Stimulated activated naive CD4-positive, alpha-beta T cell (primary cell): ENCODE measurements at places on chromosomes 12 and 14.

- DNase-seq: no peak
Measured at GRCh38 chr12:123571343-123571813, 13.0 kb upstream of the TMED2 start.

DNA sequence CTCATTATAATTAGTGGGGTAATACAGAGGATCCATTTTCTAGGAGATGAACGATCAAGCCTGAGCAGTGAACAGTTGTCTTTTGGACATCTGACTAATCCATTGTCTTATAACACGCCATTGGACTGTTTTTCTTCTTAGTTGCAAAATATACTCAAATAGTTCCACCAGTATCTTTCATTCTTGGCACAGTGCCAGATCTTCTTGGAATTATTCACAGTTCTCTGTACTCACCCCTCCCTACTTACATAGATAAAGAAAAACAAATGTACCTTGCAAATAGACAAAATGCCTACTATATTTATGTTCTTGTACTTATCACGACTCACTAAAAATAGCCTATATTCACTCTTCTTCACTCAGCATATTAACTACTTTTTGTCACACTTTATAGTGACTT lies 3.8 kb downstream of the CBLN3 start:
- DNase-seq: no peak

GRCh38 chr12:91109581-91110310 lies 1.5 kb downstream of the LUM start:
- DNase-seq: no peak

GRCh38 chr14:102759456-102760187 lies 17.6 kb upstream of the TRAF3 start:
- DNase-seq: no peak

GRCh38 chr14:101251812-101252442 lies 309.4 kb upstream of the DIO3 start:
- no peak for DNase-seq

- DNase-seq: no peak
Measured at GRCh38 chr12:53980104-53980801, 4.7 kb upstream of the HOXC10 start.

GRCh38 chr12:68491204-68491960 lies 119.3 kb upstream of the RAP1B start:
- DNase-seq: no peak

GRCh38 chr12:9333161-9333560 lies 125.0 kb upstream of the PZP start:
- DNase-seq: no peak

DNA sequence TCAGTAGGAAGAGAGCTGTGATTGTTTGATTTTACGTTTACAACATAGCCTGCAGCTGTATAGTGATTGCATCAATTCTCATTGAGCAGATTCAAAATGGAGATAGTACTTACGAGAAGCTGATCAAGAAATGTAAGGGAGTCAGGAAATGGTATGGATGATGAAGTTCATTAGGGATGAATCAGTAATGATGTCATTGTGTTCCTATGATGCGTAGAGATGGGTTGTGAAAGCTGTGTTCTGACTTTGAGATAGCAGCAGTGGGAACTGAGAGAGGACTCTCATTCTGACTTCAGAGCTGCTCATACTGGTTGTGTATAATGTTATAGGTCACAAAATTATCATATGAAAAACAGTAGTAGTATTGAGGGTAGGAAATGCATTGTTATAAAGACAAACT lies 44.0 kb downstream of the TTLL5 start:
- no peak for DNase-seq

GRCh38 chr12:22656376-22656775 lies 31.4 kb downstream of the ETNK1 start:
- no peak for DNase-seq

DNA sequence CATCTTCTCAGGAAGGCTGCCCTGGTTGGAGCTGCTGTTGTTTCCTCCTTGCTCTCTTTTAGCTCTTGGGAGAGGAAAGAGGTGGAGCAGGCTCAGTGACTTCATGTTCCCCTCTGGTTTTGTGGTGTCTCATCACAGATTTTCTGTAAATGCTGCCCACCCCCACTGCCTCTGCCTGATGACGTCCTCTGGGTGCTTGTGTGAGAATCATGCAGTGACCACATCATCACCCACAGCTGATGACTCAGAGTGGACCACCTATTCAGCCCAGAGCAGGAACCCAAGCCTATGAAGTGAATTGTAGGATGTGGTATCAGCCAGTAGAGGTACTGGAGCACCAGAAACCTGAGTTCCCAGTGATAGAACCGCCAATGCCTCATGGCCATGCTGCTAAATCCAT lies at the start of gene GZMB:
GZMB (minus strand) TSS at position 33 of the 400 bp plus-strand sequence; CDS start at position 3, 30 bp downstream.
- DNase-seq: no peak

GRCh38 chr14:89384023-89384422 lies 33.0 kb downstream of the FOXN3 start:
- no peak for DNase-seq

- no peak for DNase-seq
Measured at GRCh38 chr12:26143291-26143690, 18.5 kb upstream of the BHLHE41 start.

DNA sequence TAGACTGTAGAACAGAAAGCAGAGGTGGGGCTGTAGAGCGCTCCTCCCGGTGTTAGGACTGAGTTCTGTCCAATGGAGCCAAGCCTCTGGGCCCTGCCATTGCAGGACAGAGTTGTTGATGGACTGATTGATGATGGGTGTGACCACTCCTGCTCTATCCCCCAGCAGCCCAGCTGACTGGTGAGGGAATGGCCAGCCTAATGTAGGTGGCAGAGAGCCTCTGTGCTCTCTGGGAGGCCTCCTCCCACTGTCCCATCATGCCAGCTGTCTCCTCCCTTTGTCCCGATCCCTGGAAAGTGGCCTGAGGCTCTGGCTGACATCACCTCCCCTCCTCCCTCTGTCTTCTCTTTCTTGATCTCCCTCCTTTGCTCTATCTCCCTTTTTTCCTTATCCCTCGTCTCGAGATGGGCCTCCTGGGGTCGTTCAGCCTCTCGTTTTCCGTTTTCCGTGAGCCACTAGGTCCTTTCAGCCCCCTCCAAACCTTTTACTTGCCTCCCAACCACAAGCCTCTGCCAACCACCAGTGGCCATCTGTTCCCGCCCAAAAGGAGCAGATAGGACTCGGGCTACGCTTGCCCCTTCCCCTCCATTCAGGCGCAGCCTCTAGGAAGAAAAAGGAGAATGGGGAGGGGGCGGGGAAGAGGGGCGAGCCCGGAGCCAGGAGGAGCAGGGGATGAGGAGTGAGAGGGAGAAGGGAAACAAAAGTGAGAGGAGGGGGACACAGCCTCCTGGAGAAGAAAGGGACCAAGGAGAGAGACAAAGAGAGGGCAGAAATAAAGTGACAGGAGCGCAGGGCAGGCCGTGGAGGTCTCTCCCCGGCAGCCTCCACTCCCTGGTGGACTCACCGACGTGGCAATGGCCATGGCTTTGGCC lies 572 bp downstream of the EFS start:
- DNase-seq: no peak

DNA sequence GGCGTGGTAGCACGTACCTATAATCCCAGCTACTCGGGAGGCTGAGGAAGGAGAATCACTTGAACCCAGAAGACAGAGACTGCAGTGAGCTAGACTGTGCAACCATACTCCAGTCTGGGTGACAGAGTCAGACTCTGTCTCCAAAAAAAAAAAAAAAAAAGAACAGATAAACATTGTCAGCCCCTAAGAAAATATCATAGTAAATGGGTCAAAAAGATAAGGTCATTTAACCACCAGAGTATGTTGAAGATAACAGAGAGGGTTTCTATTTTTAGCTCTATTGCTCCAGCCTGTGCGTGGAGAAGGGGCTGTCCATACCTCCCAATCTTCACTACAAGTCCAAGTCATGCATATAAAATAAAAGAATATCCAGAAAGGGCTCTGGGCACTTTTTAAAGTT lies 15.4 kb downstream of the LGMN start:
- DNase-seq: no peak

GRCh38 chr12:88303335-88303734 lies 161.2 kb downstream of the TMTC3 start:
- DNase-seq: no peak

GRCh38 chr12:6852651-6853354 lies 853 bp downstream of the USP5 start:
- DNase-seq: peak; percentile 74

- no peak for DNase-seq
Measured at GRCh38 chr12:3236345-3237187, 159.4 kb downstream of the TSPAN9 start.

DNA sequence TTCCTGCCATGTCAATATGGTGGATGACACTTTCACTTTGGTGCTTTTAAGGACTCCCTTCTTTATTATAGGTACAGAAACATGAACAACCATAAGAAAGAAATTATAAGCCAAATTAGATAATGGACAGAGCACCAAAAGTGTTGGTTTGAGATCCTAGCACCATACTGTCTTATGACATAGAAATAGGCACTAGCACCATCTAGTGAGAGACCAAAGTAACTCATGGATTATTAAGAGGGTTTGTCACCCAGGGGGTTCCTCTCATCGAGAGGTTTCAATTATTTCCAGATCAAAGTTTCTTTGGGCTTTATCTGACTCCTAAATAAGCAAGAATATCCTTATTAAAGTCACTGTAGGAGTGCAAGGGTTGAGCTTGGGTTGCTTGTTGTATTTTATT lies 153.0 kb upstream of the DIO2 start:
- DNase-seq: no peak

- no peak for DNase-seq
Measured at GRCh38 chr14:104450811-104451401, 128.7 kb upstream of the C14orf180 start.

DNA sequence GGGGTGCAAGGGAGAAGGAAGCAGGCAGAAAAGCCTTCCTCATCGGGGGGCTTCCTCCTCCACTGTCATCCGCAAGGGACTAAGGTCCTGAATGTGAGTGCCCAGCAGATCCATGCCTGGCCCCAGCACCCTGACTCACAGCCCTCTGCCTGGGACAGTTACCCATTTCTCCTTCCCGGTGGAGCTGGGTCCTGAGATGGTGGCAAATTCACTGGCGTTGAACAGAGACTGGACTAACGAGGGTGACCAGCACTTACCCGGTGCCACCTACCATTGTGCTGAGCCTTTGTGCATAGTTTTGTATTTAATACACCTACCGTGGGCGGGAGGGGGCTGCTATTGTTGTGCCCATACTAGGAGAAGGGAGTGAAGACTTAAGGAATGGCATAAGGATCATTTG lies 30.9 kb upstream of the PLEKHG6 start:
- no peak for DNase-seq

- DNase-seq: peak; percentile 63
Measured at GRCh38 chr12:65740873-65741600, 83.2 kb upstream of the HMGA2 start.

- DNase-seq: no peak
Measured at GRCh38 chr12:19574601-19575000, 135.3 kb downstream of the AEBP2 start.

DNA sequence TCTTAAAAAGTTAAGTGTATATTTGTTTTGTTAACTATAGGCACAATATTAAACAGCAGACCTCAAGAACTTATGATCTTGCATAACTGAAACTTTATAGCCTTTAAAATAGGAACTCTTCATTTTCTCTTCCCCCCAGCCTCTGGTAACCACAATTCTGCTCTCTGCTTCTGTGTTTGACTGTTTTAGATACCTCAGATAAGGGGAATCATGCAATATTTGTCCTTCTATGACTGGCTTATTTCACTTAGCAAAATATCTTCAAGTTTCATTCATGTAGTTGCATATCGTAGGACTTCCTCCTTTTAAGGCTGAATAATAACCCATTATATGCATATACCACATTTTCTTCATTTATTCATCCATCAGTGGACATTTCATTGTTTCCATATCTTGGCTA lies 131.3 kb downstream of the PTPRO start:
- DNase-seq: no peak

- DNase-seq: no peak
Measured at GRCh38 chr12:9961106-9961505, 10.1 kb upstream of the CLEC12A start.

GRCh38 chr14:33871394-33871793 lies 79.5 kb downstream of the EGLN3 start:
- no peak for DNase-seq

- DNase-seq: no peak
Measured at GRCh38 chr14:36661506-36662257, at the start of gene PAX9. TSS of gene PAX9 (plus strand) at chr14:36661860. CDS start at chr14:36662090, 230 bp downstream.

GRCh38 chr12:110661337-110661972 lies 27.5 kb downstream of the HVCN1 start:
- no peak for DNase-seq

DNA sequence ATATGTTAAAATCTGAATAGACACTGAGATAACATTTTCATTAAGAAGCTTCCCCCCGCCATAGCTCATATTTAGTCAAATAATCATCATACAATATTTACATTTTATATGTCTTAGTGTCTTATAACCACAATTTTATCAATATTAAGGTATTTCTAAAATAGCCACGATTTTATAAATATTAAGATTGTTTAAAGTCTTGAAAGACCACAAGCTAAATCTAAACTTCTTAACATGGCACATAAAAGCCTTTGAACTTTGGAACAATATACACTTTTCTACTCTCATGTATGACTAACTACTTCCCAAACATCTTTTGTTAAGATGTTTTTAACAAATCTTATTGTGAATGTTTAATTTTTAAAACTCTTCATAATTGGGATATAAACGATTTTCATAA lies 6.5 kb downstream of the USP44 start:
- no peak for DNase-seq

GRCh38 chr12:116201359-116201758 lies 76.1 kb downstream of the MED13L start:
- no peak for DNase-seq

DNA sequence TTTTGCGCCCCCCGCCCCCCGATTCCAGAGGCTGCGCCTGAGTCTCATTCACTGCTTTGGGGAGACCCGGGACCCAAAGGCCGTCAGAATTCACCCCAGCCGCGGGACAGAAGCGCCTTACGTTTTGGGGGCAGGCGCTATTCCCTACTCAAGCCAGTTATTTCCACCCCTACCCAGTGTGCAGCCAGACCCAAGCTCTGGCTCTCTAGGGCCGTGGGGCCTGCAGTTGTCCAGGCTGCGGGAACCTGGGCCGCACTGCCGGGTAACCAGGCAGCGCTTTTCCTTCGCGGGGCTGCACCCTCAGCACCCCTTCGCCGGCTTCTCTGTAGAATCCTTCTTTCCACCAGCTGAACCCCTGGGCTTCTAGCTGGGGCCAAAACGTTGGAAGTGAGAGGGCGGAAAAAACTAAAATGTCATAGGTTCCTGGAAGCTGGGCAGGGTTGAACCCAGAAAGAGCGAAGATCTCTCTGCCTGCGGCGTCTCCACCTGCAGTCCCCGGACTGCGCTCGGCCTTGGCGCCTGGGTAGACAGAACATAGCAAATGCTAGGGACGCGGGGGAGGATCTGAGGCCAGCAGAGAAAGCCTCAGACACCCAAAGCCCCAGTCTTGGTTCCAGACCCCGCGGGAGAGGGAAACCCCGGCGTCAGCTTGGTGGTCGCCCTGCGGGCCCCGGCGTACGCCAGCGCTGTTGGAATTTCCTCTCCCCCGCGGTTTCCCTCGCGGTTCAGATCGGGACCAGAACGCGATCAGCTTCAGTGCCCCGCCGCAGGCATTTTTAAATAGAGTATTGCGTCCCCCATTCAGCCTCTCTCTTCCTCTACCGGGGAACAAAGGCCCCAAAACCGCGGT lies 18.3 kb downstream of the TBX3 start:
- DNase-seq: no peak

- no peak for DNase-seq
Measured at GRCh38 chr12:89262855-89263552, 89.3 kb downstream of the DUSP6 start.

- DNase-seq: no peak
Measured at GRCh38 chr12:13288501-13288900, 92.0 kb downstream of the EMP1 start.
